ENCODE measurements at places on chromosomes 5 and 9.

- DNase-seq: no peak
Measured at GRCh38 chr9:29183971-29184370, 1610.7 kb upstream of the C9orf72 start.

DNA sequence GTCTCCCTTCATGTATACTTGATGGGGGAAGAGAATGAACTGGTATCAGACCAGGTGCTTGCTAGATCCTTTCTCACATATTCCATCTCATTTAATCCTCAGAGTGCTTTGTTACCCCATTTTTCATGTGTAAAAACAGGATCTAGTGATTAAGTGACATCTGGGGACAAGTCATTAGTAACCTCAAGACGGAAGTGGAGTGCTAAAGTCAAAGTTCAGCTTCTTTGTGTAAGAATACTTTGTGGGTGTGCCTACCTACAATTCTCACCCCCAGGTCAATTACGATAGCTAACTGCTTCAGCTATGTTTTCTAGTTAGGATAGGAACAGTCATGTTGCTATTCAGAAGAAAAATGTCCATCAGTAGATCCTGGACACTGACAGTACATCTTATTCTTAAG, 3.1 kb upstream of the FAM120AOS start:
- DNase-seq: no peak

DNA sequence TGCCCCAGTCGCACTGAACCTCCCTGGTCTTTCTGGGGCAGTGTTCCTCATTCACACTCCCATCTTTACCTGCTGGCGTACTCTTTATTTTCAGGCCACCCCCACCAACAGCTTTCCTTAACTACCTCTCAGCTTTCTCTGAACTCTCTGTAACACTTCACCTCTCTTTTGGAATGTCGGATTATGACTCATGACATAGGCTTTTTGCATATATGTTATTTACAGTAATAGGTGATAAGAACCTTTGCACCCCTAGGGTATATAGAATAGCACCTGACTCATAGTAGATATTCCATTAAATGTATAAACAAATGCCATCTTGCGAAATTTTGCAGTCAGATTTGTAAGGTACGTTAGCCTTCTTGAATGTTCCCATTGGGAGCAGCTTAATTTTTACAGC, 52.9 kb upstream of the MIER3 start:
- DNase-seq: no peak

GRCh38 chr9:73434826-73435225, 283.2 kb downstream of the ANXA1 start:
- DNase-seq: no peak

- DNase-seq: no peak
Measured at GRCh38 chr5:169344629-169345028, 43.7 kb upstream of the SLIT3 start.

DNA sequence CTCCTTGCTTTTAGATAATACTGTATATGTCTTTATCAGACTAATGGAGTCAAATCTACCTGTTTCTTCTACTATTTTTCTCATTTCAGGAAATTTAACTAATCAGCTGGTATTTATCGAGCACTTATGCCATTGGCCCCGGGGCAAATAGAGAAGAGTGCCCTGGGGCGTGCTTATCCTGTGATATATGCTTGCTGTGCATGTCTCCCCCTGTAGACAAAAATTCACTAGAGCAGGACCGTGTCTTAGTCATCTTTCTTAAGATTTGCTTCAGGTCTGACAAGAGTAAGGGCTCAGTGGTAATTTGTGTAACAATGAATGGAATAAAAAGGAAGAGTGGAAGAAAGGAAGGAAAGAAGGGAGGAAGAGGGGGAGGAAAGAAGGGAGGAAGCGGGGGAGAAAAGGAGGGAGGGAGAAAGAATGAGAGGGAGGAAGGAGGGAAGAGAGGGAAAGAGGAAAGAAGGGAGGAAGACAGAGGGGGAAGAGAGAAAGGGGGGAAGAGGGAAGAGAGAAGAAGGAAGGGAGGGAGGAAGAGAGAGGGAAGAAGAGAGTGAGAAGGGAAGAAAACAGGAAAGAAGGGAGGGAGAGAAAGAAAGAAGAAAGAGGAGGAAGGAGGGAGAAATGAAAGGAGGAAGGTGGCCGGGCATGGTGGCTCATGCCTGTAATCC, 295.7 kb upstream of the PANK3 start:
- no peak for DNase-seq

DNA sequence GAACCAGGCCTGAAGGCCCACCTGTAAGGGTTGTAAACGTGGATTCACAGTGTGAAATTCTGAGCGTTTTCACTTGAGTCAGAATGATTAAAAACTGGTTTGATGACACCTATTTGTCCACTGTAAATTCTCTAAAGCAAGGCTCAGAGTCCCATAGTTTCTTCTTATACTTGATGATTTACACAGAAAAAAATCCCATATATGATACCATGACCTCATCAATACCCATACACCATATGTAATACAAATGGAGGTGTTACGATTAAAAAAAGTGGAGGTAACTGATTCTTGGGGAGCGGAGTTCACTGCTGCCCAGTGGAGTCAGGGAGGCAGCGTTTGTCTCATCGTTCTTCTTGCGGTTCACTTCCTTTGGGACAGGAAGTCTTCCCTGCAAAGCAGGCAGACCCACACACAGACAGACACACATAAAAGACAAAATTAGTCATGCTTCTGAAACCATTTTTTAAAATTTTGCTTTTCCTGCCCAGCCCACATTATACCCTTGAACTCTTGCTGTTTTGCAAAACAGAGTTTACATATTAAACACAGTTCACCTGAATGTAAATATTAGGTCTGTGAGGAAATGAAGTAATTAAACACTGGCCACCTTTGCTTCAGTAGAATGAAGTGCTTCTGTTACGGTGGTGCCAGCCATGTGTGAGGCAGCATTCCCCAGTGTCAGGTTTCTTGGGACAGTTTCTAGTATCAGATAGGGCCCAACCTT, 26.2 kb downstream of the NREP start:
- no peak for DNase-seq

DNA sequence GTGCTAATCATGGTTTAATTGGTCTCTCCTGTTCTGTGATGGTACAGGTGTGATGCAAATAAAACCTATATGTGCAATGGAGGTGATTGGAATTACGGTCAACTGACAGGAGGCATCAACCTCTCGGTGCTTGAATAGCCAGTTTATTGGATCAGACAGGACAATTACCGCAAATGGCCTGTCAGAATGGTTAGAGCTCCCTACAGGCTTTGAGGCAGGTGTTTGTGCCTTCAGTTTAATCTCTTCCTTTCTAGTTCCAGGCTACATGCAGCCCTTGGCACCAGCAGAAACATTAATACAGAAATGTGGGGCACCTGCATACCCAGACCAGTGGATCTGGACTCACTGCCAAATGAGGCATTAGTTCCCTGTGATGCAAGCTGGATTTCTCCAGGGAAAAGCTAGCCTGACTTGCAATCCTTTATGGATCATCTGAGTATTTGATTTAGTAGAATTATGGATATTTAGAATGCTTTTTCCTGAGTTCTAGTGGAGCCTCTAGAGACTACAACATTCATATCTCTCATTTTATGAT, 128.6 kb downstream of the MAT2B start:
- no peak for DNase-seq

GRCh38 chr9:6897898-6898302, 140.1 kb downstream of the KDM4C start:
- no peak for DNase-seq

DNA sequence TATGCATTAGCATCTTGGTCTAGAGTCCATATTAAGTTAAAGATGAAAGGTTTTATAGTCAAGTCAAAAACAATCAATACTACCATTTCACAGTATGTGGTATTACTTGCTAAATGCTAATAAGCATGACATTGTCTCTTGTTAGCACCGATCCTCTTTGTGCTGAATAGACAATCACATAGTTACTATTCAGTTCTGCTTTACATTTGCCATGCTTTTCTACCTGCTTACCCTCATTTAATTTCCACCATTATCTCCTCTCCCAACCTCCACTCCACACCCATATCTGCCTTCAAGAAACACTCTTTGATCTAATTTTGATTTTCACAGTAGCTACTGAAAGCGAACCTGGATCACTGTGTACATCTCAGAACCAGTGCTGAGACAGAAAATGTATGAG, 16.8 kb downstream of the MEGF9 start:
- no peak for DNase-seq

GRCh38 chr5:82422751-82423181, 144.6 kb upstream of the RPS23 start:
- DNase-seq: no peak

DNA sequence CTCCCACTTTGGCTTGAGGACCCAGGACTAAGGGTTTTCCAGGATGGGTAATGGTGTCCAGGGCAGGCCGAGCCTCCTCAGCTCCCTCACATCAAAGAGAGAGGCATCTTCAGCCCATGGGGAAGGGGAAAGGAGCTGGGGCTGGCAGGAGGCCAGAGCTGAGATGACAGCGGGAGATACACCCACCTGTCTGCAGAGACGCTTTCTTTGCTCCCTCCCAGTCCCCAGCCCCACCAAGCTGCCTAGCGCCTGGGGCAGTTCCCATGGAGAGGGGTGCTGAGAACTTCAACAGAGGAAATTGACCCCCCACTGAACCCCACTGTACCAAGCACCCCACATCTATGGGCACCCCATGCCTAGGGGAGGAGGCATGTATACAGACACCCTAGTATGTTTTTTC, 10.6 kb downstream of the PCDH1 start:
- DNase-seq: no peak

- DNase-seq: no peak
Measured at GRCh38 chr5:10936081-10936855, 175.2 kb upstream of the DAP start.

GRCh38 chr5:140329739-140330481, 16.5 kb downstream of the HBEGF start:
- no peak for DNase-seq

DNA sequence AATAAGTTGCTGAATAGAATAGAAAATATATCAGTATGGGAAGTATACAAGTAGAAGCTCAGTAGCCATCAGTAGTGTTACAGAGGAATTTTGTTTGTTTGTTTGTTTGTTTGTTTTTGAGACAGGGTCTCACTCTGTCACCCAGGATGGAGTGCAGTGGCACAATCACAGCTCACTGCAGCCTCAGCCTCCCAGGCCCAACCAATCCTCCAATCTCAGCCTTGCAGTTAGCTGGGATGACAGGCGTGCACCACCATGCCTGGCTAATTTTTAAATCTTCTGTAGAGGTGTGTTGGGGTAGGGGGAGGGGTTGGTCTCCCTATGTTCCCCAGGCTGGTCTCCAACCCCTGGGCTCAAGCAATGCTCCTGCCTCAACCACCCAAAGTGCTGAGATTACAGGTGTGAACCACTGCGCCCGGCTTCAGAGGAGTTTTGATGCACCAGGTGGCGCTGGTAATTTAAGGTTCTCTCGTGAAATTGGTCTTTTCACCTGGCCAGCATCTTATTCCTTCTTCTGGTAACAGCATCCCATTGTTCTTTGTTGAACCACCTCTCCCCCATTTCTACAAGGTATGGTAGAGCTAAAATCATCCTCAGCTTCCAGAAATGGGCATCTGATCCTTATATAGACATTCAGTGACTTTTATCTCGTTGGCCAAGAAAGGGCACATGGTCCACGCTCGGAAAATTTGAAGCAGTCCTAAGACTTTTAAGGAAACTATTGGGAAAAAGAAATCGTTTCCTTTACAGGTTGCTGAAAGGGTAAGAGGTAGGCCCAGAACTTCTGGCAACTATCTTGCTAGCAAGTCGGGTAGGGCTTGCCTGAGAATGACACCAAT, 157.1 kb downstream of the ARRDC3 start:
- peak; percentile 36 for DNase-seq

- DNase-seq: no peak
Measured at GRCh38 chr9:14251154-14252071, 62.5 kb downstream of the NFIB start.

DNA sequence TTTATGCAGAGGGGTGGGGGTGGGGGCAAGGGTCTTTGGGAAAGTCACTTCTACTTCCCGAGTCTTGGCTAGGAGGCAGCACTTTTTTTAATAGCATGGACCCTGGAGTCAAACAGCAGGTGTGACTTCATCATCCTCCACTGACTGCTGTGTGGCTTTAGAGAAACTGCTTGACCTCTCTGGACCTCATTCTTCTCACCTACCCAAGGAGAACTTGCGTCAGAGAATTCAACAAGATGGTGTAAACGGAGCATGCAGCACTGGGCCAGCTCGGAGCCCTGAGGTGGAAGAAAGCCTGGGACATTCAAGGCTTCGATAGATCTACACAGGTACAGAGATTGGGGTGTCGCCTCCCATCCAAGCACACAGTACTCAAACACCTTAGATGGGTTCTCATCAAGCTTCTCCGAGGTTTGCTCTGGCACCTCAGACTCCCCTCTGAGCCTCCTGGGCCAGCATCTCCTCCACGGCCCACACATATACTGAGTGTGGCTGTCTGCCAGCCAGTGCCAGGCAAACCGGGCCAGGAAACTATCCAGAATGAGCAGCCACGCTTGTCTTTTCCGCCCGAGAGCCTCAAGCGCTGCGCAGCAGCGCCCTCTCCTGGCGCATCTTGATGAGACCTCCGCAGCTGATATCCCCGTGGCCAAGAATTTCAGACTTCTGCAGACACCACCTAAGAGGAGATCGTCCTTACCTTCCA, 4.6 kb upstream of the SLC25A48 start:
- DNase-seq: peak; percentile 70

GRCh38 chr5:102241809-102242421, 54.2 kb downstream of the SLCO4C1 start:
- no peak for DNase-seq
